ENCODE measurements at places on chromosomes 12 and 14.

GRCh38 chr12:65494537-65494936 is 216.1 kb downstream of the MSRB3 start:
- DNase-seq, result no peak

- no peak for DNase-seq
Measured at GRCh38 chr12:51388069-51388799, 3.0 kb downstream of the GALNT6 start.

DNA sequence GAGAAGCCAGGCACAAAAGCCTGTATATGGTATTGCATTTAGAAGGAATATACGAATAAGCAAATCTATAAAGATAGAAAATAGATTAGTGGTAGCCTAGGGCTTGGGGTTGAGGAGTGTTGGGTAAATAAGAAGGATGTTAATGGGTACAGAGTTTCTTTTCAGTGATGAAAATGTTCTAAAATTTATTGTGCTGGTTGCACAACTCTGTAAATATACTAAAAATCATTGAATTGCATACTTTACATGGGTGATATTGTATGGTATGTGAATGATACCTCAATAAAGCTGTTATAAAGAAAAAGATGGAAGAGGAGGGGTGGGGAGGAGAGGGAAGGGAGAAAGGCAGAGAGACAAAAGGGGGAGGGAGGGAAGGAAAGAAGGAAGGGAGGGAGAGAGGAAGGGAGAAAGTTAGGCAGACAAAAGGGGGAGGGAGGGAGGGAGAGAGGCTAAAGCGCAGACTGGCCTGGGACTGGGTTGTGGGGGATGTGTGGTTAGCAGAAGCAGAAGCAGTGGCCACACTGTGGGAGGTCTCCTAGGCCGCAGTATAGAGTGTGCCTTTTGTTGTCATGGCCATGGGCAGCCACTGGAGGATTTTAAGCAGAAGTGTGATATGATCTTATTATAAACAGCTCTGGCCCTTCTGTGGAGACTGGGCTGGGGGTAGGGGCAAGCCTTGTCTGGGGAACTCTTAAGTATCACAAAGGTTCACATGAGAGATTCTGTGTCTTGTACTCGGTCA is 73.6 kb upstream of the ELK3 start:
- no peak for DNase-seq

GRCh38 chr12:18261906-18262305 is 588 bp downstream of the PIK3C2G start:
- DNase-seq, result no peak

DNA sequence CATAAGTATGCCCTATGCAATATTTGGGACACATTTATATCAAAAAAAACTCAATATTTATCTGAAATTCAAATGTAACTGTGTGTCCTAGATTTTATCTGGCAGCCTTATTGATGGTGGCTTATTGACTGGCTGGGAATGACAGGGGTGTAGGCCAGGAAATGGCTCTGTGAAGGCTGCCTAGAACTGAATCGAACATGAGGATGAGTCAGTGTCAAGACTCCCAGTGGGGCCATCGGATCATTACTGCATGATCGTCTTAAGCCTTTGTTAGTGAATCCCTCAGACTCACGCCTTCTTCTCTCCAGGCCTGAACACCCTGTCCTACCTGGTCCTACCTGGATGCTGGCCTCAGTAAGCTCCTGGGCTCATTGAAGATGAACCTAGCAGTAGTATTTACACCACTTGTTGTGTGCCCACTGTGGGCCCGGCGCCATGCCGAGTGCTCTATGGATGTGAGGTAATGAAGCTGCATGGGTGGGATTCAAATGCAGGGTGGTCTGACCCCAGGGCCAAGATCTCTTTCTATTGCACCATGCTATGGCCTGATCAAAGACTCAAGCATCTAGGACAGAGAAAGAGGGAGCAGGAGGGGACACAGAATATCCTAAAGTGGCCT is 21.0 kb upstream of the FAIM2 start:
- no peak for DNase-seq

GRCh38 chr12:56339158-56339422 is 406 bp downstream of the IL23A start:
- DNase-seq, result no peak

DNA sequence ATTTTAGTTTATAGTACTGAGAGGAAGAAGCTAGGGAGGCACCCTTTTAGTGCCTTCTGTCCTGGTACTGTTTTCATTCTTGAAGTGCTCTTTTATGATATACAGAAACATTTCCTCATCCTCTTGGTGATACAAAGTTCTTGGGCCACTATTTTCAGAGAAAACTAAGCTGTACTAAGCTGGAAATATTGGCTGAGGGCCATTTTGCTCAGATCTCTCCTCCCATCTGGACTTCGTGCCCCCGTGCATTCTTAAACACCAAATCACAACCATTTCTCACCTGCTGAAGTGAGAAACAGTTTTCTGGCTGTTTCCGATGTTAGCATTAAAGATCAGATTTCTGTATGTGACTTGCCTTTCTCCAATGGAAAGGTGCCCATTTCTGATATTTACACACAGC is 158.9 kb downstream of the FBXL14 start:
- DNase-seq, result no peak

DNA sequence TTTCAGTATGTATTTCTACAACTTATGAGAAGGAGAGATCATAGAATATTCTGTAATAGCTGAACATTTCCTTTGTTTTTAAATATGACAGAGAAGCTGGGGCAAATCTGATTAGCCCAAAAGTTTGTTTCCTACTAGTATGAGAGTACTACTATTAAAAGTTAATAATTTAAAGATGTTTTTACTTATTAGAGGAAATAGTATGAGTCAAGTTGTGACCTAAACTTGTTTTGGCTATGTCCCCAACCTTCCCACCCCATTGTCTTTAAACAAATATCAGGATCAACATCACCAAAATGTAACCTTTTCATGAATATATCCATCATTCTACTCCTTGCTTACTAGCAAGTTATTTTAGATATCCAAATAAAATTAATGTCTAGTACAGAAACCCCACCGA is 10.5 kb downstream of the GNPNAT1 start:
- DNase-seq, result no peak

GRCh38 chr12:11798856-11799501 is 149.5 kb downstream of the ETV6 start:
- DNase-seq, result no peak

GRCh38 chr12:46369474-46370379 is 2.8 kb downstream of the SLC38A2 start:
- DNase-seq, result no peak

DNA sequence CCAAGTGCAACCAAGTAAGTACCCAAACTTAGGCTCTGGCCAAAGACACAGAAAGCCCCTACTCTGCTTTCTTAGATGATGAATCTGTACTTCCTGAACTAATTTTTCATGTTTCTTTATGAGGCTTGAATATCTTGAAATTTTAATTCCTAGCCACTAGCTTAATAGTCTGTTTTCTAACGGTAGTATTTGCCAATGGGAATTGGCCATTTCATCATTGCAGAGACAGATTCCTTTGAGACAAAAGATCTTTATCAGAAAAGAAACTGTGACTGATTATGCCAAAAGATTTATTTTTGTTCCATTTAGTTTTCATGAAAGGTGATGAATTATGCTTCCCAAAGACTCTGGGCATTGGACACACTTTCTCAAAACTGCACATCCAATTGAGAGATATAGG is 48.7 kb downstream of the DAD1 start:
- no peak for DNase-seq

- no peak for DNase-seq
Measured at GRCh38 chr12:114744691-114745090, 60.7 kb upstream of the TBX3 start.

GRCh38 chr14:99724939-99725773 is 41.1 kb downstream of the CYP46A1 start:
- peak; percentile 4 for DNase-seq

DNA sequence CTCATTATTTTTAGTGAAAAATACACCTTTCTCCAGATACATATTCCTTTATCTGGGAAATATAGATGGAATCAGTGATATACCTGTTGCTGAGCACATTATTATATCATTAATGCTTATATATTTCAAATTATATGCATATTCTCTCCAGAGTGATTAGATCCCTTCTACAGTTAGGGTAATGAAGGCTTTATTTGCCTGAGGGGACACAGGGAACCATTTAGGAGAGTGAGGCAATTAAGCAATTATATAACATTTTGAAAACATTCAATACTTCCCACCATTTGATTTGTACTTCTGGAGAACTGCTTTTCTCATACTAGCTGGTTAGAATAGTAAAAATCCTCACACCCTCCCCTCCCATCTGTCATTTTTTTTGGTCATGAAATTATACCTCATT is 212.8 kb upstream of the NOVA1 start:
- no peak for DNase-seq

DNA sequence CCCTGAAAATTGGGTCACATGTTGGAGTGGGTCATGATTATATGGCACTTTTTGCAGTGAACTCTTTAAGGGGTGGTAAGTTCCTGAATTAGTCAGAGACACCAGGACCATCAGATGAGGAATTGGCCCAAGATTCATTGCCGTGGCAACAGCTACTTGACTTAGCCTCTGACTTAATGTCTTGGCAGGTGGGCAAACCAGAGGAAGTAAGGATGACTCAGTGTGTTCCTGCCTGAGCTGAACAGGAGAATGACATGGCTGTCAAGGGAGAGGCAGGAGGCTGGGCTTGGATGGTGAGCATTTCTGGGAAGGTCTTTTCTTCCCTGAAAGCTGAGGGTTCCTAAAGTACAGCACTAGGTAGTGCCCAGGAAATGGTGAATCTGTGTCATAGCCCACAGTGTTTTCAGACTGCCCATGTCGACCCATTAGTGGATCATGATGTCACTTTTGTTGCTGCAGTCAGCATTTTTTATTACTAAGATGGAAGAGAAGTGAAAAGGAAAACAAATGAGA is 170.1 kb upstream of the PWP1 start:
- no peak for DNase-seq

- DNase-seq, result no peak
Measured at GRCh38 chr12:102543494-102544485, 63.4 kb upstream of the IGF1 start.

- no peak for DNase-seq
Measured at GRCh38 chr12:9649532-9649940, 20.0 kb upstream of the CLEC2D start.

DNA sequence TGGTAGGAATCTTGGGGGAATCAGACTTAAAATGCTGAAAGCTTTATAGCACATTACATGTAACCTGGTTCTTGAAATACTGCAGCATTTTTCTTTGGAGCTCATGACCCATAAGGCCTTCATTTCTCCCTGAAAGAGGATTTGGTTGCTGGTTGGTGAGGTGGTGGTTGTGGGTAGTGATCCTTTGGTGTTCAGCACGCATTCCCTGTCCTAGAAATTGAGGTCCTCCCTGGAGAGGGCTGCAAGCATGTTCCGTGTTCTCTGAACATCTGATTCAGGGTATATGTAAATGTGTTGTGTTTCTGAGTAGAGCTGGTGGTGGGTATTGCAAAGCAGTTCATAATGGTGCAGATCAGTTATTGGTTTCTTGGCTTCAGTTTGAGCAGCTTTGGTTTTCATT is 2.0 kb downstream of the SCN8A start:
- no peak for DNase-seq
